ENCODE measurements at places on chromosomes 7 and 10. TPM values are rescaled to one million over a fixed set of nuclear protein-coding genes. Genes with fewer than 3 reads are reported as not detected.

Gene FOXI2
- total RNA-seq: not detected

Gene UCN3
- total RNA-seq: not detected

Gene CALML3
- not detected for total RNA-seq

GRCh38 chr7:44976746-44977196, 2.0 kb downstream of the MYO1G start:
- no peak for DNase-seq

- no peak for DNase-seq
Measured at GRCh38 chr7:110480964-110481363, 610.0 kb upstream of the LRRN3 start.

- DNase-seq: no peak
Measured at GRCh38 chr10:49311555-49312236, 12.7 kb downstream of the C10orf71 start.

DNA sequence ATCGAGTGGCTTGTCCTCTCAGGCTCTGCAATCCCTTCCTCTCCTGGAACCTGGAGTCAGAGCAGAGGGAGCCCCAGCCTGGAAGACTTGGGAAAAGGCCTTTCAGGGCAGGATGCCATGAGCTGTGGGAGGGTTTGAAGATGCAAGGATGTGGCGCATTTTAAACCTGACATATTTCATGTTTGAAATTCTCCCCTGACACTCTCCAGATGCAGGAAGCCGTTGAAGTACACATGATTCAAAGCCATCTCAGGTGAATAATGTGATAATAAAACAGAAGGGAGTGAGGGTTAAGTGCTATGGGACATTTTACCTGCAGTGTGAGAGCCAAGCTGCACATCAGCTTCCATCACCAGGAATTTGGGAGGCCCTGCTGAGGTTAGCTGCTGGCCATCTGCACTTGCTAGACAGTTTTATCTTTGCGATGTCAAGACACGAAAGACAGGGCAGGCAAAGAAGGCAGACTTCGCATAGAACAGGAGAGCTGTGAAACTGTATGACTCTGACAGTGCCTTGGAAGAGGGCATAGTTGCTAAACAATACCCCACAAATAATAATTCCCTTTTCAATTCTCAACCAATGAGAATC, 159.1 kb upstream of the GDF10 start:
- no peak for DNase-seq

GRCh38 chr10:82497439-82497838, 622.4 kb downstream of the NRG3 start:
- DNase-seq: no peak

DNA sequence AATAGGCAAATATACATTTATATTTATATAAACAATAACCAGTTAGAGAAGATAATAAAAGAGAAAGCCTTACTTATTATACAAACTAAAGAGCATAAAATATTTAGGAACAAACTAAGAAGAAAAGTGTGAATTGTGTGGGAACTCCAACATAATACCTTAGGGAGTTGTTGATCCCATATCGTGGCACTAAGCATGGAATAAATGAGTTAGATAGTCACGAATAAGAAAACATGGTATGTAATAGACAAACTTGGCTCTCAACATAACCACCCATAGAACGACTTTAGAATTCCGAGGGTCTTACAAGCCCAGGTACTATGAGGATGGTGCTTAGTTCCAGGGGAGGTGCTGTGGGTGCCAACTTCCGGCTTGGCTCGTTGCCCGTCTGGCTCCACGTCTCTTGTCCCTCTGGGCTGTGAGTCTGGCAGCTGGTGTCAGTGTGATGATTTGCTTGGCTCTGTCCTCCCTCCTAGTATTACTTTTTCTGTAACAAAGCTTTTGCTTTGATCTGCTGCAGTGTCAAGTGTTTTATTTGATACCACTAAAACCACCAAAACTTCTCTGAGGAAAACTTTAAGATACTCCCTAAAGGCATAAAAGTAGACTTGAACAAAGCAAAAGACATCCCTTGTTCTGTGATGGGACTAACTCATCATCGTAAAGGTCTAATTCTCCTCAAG, 9.5 kb upstream of the RBM20 start:
- peak; percentile 45 for DNase-seq

GRCh38 chr10:72260976-72261783, 12.5 kb upstream of the DDIT4 start:
- no peak for DNase-seq
